ENCODE measurements at places on chromosomes 16 and 17. TPM values are rescaled to one million over a fixed set of nuclear protein-coding genes. Genes with fewer than 3 reads are reported as not detected.

The KRT20 gene
- 0.09 TPM for polyA plus RNA-seq

- no peak for DNase-seq
Measured at GRCh38 chr17:75875182-75875939, 3.0 kb downstream of the TRIM47 start.

DNA sequence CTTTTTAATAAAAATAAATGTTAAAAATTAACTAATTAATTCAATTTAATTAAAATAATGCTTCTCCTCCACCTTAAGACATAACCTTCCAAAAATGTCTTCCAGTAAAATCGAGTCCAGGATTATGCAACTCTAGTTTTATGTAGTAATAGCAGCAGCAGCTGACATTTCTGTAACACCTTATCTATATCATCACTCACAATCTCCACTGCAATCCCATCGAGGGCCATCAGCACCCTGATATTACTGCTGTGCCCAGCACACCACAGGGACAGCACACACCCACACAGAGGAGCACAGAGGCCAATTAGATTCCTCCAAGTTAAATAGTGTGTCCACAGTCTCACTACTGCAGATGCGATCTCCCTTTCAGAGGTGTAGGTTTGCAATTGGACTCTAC is 2.9 kb downstream of the RPH3AL start:
- no peak for DNase-seq

DNA sequence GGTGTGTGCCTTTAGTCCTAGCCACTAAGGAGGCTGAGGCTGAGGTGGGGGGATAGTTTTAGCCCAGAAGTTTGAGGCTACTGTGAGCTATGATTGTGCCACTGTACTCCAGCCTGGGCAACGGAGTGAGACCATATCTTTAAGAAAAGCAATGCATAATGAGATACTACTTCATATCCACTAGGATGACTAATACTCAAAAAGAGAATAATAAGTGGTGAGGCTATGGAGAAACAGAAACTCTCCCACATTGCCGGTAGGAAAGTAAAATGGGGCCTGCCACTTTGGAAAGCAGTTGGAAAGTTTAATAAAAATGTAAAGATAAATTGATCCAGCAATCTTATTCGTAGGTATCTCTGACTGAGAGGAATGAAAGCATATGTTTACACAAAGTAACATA is 4.6 kb upstream of the NPIPB2 start:
- no peak for DNase-seq

The BAIAP3 gene
- 8.0 TPM for polyA plus RNA-seq

The SEPTIN12 gene
- polyA plus RNA-seq = not detected

The EVI2B gene
- polyA plus RNA-seq = 3.1 TPM

- no peak for DNase-seq
Measured at GRCh38 chr17:50269477-50270434, 4.5 kb upstream of the TMEM92 start.

DNA sequence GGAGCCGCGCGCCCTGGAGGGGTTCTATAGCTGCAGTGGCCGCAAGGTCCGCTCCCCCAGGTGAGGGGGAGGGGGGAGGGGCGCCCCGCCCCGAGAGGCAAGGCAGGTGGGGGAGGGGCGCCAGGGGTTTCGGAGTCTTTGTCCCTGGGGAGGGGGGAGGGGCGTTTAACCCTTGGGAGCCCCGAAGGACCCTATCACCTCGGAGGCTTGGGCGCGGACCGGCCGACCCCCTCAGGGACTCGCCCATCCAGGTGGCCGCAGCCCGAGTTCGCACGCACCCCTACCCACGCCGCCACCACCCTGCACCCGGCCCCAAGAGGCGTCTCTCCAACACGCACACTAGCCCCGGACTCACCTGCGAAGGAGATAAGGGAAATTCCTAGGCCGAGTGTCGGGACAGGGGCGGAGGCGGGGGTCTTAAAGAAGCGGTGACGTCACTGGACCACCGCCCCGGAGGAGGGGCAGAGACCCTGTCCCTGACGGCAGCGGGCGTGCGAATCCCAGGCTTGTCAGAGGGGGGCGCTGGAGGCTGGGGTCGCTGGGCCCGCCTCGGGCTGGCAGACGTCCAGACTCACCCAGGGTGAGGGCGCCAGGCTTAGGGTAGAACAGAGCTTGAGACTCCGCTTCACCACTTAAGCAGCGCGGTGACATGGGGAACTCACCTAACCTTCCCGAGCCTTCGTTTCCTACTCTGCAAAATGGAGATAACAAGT is at the start of gene CLDN6:
CLDN6 (minus strand) TSS at position 390 of the 713 bp plus-strand sequence. CDS start 2,162 bp downstream, outside the sequence.
- DNase-seq = no peak

The RDM1 gene
- 1.4 TPM for polyA plus RNA-seq

DNA sequence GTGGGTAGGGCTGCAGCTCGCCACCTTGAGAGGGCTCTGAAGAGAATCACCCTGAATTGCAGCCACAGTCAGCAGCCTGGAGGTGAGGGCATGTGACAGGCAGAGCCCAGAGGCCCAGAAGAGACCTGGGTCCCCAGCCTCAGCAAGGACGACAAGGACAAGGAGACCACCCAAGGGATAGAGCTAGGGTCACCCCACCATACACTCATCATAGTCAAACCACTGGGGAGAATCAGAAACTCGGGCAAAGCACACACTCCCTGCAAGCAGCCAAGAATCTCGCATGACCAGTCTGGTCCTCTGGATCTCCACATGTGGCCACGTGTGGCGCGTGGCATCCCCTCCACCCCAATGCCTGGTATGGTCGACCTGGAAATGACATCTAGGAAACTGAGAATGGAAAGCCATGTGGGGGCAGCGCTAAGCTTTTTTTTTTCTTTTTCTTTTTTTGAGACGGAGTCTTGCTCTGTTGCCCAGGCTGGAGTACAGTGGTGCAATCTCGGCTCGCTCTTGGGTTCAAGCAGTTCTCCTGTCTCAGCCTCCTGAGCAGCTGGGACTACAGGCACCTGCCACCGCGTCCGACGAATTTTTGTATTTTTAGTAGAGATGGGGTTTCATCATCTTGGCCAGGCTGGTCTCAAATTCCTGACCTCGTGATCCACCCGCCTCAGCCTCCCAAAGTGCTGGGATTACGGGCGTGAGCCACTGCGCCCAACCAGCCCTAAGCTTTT is 4.6 kb upstream of the SPHK1 start:
- DNase-seq = no peak

DNA sequence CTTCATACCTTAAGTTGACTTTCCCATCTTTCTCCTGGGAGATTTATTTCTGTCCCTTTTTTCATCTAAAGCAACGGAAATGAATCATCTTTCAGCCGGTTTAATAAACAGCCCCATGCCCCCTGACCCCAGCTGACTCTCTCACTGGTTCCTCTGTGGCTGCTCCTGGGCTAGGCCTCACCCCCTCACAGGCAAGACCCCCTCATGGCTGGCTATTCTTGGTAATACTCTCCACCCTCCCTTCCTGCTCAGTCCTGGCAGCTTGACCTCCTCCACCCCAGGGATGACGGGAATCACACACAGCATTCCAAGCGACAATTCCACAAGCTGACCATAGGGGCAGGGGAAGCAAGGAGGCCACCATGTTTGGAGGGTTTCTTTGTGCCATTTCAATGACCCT is 1.5 kb upstream of the ADAP2 start:
- DNase-seq = no peak

DNA sequence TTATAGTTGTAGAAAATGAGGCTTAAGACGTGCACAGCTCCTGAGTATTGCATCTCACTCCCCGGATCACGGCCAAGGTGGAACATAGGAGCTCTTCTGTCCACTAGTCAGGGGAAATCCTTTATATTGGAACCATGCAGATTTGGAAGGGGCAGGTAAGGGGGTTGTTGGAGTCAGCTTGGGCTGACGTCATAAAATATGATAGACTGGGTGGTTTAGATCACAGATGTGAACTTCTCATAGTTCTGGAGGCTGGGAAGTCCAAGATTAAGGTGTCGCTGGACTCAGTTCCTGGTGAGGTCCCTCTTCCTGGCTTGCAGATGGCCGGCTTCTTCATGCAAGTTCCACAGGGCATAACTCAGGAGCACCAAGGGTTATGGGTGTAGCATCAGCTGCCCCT is 5.6 kb downstream of the CACNG4 start:
- no peak for DNase-seq

DNA sequence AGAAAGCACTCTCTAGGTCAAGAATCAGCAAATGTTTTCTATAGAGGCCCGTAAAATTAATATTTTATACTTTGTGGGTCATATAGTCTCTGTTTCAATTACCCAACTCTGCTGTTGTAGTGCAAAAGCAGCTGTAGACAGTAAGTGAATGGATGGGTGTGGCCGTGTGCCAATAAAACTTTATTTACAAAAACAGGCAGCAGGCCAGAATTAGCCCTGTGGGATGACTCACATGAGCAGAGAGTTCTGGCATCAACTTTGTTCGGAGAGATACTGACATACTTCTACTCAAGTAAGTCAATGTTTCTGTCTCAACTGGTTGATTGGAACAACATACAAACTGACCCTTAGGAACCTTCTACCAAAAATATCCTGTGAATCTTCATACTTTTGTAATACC is 616.2 kb downstream of the MAF start:
- no peak for DNase-seq

The PSMB3 gene
- 119 TPM for polyA plus RNA-seq

- no peak for DNase-seq
Measured at GRCh38 chr16:1678500-1679098, 520 bp downstream of the JPT2 start.

DNA sequence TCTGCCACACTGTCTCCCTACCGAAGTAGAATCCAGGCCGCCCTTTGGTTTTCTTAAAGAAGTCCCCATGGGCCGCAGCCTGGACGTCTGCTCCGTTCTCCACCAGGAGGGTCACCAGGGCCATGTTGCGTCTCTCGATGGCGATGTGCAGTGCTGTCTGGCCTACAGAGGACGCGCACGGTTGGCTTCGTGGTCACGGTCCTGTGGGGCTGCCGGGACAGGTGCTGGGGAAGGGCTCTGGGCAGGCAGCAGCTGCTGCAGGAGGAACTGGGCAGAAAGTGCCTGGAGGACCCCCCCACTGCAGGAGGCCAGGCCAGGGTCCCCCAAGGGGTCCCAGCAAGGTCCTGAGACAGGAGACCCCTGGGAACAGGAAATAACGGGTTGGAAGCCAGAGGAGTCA is 19.0 kb downstream of the TRPV1 start:
- DNase-seq = no peak

- DNase-seq = no peak
Measured at GRCh38 chr17:72660274-72661115, 432.0 kb downstream of the SLC39A11 start.

- no peak for DNase-seq
Measured at GRCh38 chr16:72749091-72749490, 298.8 kb downstream of the ZFHX3 start.

GRCh38 chr17:78903101-78903779 is at the start of gene CEP295NL:
Gene CEP295NL (minus strand): TSS chr17:78903201. CDS start chr17:78901828, 1,373 bp downstream.
- DNase-seq = peak; percentile 68

DNA sequence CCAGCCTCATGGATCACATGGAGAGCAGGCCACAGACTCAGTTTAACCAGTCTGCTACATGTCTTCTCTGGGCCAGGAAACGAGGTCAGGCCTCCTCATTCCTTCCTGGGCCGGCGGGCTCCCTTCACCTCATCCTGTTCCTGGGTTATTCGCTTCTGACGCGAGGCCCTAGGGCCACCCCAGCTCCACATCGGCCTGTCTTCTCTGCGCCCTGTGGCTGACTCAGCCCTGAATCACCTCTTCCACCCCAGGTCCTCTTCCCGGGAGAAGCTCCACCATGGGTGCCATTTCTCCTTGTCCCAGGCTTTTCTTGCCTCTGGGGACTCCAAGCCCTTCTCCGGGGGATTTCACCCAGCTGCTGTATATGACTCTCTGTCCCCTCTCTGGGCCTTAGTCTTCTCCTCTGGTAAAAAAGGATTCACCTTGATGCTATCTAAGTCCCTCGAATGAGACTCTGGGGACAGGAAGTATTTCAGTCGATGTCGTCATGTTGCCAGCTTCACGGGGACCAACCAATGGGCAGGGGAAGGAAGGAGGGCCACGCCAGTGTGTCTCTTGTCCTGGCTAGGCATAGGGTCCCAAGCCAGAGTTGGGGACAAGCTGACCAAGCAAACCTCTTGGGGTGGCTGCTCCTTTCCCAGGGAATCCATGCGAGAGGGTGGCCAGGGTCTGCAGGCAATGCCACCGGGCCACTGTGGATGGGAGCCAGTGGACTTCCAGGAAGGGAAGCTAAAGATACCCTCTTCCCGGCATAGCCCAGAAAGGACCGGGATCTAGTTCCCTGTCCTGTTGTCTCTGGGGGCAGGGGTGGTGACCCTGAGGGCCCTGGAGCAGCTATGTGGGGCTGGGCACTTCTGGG is 58.7 kb downstream of the SOCS3 start:
- no peak for DNase-seq

The KRTAP9-8 gene
- not detected for polyA plus RNA-seq

DNA sequence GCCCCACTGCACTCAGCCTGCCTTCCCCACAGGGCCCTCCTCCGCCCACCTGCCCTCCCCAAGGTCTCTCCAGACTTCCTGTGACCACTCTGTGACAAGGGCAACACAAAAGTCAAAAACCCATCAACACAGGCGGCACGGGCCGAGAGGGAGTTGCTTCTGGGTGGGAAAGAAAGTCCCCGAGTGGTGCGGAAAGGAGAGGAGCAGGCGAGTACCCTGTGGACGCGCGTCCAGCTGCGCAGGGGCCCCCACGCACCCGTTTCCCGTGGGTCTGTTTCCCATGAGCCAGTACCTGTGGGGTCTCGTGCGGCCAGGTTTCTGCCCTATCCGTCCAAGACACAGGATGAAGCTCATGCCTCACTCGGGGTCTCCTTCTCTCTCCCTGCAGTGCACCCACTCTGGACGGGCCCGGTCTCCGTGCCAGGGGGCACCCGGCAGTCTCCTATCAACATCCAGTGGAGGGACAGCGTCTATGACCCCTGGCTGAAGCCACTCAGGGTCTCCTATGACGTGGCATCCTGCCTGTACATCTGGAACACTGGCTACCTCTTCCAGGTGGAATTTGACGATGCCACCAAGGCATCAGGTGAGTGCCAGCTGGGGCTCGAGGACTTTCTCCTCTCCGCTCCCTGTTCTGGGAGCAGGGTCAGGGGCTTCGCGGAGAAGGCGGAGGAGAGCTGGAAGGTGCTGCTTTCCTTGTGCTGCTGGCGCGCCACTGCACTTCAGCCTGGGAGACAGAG is 12.2 kb downstream of the CD2BP2 start:
- no peak for DNase-seq

Data from left renal pelvis (tissue), 4 donors.